ENCODE measurements at places on chromosomes 1 and 21.

- peak; percentile 76 for DNase-seq
These were observed 1.5 kb downstream of the ZNF684 start for GRCh38 chr1:40532844-40533424.

- DNase-seq: no peak
These were observed 1204.6 kb upstream of the TMPRSS15 start for GRCh38 chr21:19608101-19608621.

- DNase-seq: peak; percentile 39
These were observed 18.0 kb downstream of the KIAA1614 start for GRCh38 chr1:180930687-180931086.

DNA sequence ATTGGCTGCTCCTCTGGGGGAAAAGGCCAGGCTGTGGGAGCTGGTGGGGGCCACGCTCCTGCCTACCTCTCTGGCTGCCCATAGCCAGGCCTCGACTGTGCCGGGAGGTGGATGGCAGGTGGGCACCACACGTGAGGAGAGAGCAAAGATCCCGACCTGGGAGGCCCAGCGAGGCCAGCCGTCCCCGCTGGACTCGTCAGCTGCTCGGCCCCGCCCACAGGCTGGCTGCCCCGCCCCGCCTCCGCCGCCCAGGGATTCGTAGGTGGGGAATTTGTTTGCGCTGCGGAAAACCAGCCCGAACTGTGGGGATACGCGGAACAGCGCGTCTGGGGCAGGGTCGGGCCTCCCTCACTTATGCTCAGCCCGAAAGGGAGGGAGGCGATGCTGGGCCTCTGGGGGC lies 31.7 kb downstream of the TP73 start:
- no peak for DNase-seq

- DNase-seq: no peak
These were observed 31.1 kb upstream of the MACF1 start for GRCh38 chr1:39173119-39173994.

GRCh38 chr1:174262349-174263241 lies 103.3 kb downstream of the RABGAP1L start:
- DNase-seq: peak; percentile 84

- no peak for DNase-seq
These were observed 4.9 kb downstream of the MEX3A start for GRCh38 chr1:156077430-156077760.

All from cerebellar cortex (tissue), 1 donor.